ENCODE measurements at places on chromosomes 11 and 22. TPM values are rescaled to one million over a fixed set of nuclear protein-coding genes. Genes with fewer than 3 reads are reported as not detected.

DNA sequence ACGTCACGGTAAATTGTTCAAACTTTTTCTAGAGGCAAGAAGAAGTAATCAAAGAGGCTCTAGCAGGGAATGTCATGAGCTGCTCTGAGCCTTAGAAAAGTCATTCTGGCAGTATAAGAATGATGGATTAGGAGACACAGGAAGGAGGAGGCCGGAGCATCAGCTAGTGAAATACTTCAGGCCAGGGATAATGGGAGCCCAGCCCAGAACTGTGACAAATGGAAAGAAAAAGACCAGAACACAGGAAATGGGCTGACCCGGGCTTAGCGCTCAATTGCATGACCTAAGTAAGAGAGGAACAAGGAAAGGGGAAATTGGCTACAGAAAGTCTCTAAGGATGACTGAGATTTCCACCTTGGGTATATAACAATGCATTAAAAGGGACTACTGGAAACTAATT lies 108.6 kb downstream of the LARGE1 start:
- H3K36me3 ChIP-seq, result no peaks in the 10 kb centered on the region
- H3K27ac ChIP-seq, result no peak overlapping the region
- H3K4me3 ChIP-seq, result no peak overlapping the region
- no peaks in the 10 kb centered on the region for H3K27me3 ChIP-seq
- peak; percentile 40 for DNase-seq

DNA sequence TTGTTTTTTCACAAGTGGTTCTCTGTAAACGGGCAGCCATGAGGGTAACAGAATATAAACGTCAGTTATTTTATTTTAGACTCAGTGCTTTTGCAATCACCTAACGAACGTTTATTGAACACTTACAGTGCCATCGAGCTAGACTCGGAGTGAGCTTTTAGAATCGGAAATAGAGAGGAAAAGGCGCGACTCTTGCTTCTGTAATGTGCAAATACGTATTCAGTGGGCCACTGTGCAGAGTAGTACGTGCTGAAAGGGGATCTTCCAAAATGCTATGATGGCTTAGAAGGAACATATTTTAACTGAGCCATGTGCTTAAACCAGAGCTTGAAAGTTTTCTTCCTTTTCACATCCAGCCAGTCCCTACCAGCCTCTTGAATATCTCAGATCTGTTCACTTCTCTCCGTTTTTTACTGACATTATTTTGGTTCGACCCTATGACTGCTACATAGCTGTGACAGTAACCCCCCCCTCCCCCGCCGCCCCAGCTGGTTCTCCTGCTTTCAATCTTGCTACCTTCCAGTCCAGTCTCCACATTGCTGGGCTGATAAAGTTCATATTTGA lies 468 bp downstream of the DDIAS start:
- no peak for DNase-seq
- H3K27ac ChIP-seq, result no peak overlapping the region
- H3K27me3 ChIP-seq, result no peaks in the 10 kb centered on the region
- H3K4me1 ChIP-seq, result no peaks in the 10 kb centered on the region
- H3K4me3 ChIP-seq, result peak overlapping the region; percentile 85

- no peaks in the 10 kb centered on the region for H3K27me3 ChIP-seq
- H3K4me1 ChIP-seq, result no peaks in the 10 kb centered on the region
- no peak for DNase-seq
- no peak overlapping the region for H3K27ac ChIP-seq
- no peaks in the 10 kb centered on the region for H3K36me3 ChIP-seq
- H3K4me3 ChIP-seq, result no peak overlapping the region
Measured at GRCh38 chr11:2216400-2217064, 44.9 kb upstream of the TH start.

- H3K27ac ChIP-seq, result no peak overlapping the region
- no peaks in the 10 kb centered on the region for H3K27me3 ChIP-seq
- no peaks in the 10 kb centered on the region for H3K36me3 ChIP-seq
- no peak for DNase-seq
- no peak overlapping the region for H3K4me3 ChIP-seq
Measured at GRCh38 chr11:100878474-100878873, 191.4 kb downstream of the ARHGAP42 start.

GRCh38 chr11:119612814-119613213 lies 116.2 kb downstream of the NECTIN1 start:
- no peaks in the 10 kb centered on the region for H3K36me3 ChIP-seq
- no peaks in the 10 kb centered on the region for H3K27me3 ChIP-seq
- no peak overlapping the region for H3K4me3 ChIP-seq
- H3K4me1 ChIP-seq, result no peaks in the 10 kb centered on the region

- no peaks in the 10 kb centered on the region for H3K36me3 ChIP-seq
- no peaks in the 10 kb centered on the region for H3K27me3 ChIP-seq
- peak; percentile 21 for DNase-seq
- no peak overlapping the region for H3K27ac ChIP-seq
Measured at GRCh38 chr11:10450462-10451425, 4.3 kb upstream of the AMPD3 start.

- H3K27ac ChIP-seq, result no peak overlapping the region
- H3K4me3 ChIP-seq, result no peak overlapping the region
- H3K4me1 ChIP-seq, result no peaks in the 10 kb centered on the region
- H3K36me3 ChIP-seq, result no peaks in the 10 kb centered on the region
- no peak for DNase-seq
Measured at GRCh38 chr11:92685049-92685448, 284.4 kb upstream of the MTNR1B start.

DNA sequence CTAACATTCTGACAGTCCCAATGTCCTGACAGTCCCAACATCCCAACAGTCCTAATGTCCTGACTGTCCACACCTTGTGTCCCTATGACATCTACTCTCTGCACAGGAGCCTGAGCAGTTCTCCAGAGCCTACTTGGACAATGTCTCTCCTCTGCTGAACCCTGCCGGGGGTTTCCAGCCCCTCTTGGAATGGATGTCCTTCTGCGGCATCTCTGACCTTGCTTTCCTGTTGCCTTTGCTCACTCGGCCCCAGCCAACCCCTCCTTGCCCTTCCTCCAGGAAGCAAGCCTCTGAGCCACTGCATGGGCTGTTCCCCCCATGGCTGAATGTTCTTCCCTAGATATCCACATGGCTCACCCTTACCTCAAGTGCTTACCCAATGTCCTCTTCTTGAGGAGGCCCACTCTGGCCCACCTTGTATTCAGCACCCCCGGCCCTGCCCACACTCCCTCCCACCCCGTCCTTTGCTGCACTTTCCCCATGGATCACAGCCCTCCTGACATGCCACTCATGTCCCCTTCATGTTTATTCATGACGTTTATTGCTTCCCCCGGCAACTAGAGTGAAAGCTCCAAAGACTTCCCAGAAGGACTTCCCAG lies 59.5 kb downstream of the DHCR7 start:
- H3K36me3 ChIP-seq, result no peaks in the 10 kb centered on the region
- no peak overlapping the region for H3K4me3 ChIP-seq
- H3K27me3 ChIP-seq, result no peaks in the 10 kb centered on the region

DNA sequence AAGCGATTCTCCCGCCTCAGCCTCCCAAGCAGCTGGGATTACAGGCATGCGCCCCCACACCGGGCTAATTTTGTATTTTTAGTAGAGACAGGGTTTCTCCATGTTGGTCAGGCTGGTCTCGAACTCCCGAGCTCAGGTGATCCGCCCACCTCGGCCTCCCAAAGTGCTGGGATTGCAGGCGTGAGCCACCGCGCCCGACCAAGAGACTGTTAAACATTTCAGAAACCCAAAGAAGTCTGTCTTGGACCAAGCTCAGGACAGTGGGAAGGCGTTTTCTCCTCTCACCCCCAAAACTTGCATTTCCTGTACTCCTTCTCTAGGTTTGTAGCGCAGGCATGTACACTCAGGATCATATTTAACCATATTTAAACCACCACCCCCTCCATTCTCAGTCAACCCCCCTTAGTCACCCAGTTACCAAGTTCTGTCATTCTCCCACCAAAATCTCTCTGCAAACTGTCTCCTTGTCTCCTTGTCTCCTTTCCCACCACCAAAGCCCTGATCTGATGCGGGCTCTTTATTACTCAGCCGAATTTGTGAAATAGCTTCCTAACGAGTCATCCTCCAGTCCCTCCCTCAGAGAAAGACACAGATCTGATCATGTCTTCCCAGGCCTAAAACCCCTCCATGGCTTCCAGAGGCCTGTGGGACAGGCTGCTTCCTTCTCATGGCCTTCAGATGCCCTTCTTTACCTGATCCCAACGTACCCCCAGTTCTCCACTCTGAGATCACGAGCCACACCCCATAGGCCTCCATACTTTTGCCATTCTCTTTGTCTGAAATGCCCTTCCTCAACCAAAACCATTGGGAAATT lies 29.0 kb upstream of the CREB3L1 start:
- H3K4me3 ChIP-seq, result no peak overlapping the region
- no peak overlapping the region for H3K27ac ChIP-seq
- H3K27me3 ChIP-seq, result no peaks in the 10 kb centered on the region

GRCh38 chr11:106031202-106031810 lies 9.3 kb upstream of the MSANTD4 start:
- H3K36me3 ChIP-seq, result no peaks in the 10 kb centered on the region
- DNase-seq, result no peak
- no peak overlapping the region for H3K4me3 ChIP-seq
- no peaks in the 10 kb centered on the region for H3K27me3 ChIP-seq

DNA sequence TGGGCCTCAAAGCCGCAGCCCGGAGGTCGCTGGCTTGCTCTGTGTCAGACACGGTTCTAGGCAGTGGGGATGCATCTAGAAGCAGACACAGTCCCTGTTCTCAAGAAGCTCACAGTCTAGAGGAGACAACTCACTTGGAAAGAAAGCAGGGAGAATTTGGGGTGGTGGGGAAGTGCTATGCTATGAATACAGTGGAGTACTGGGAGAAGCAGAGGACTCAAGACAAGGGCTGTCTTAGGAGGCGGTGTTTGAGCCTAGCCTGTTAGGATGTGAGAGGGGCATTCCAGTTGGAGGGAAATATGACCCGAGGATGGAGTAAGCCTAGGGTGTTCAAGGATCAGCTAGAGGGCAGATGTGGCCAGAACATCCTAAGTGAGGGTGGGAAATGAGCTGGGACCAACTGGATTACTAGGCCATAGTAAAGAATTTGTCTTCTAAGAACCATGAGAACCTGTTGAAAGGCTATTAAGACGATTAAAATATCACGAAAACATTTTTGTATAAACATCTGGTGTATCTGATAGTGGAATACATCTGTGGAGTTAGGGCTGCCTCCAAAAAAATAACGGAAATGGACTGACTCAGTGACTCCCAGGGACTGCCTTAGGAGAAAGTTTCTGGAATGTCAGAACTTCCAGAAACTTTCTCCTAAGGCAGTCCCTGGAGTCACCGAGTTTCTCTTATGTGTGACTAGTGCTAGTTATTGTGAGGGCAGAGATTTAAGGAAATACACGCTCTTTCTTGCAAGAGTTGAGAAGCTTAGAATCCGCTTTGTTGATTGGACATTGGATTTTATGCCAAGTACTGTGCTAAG lies 1.1 kb upstream of the PITPNB start:
- no peaks in the 10 kb centered on the region for H3K27me3 ChIP-seq
- peak overlapping the region; percentile 55 for H3K4me3 ChIP-seq
- DNase-seq, result peak; percentile 20
- H3K4me1 ChIP-seq, result peaks cover 6% of the 10 kb centered on the region

DNA sequence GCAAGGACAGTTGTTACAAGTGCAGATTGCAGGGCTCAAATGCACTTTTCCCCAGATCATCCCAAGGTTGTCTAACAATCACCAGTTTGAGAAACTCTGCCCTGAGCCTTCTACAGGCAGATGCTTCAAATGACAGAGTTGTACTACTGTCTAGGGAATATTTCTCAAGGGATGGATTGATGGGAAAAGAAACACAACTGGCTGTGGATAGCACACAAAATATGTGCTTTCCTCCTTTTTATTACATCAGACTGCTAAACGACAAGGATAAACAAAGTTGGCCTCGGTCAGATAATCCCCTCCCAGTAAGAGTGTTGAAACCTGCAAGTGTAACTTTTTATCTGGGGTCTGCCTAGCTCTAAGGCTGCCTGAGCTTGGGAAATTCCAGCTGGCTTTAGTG lies 46.6 kb upstream of the SORL1-AS1 start:
- H3K4me3 ChIP-seq, result no peak overlapping the region
- H3K36me3 ChIP-seq, result no peaks in the 10 kb centered on the region
- no peak overlapping the region for H3K27ac ChIP-seq

- no peak overlapping the region for H3K4me3 ChIP-seq
- H3K27ac ChIP-seq, result no peak overlapping the region
- no peaks in the 10 kb centered on the region for H3K27me3 ChIP-seq
Measured at GRCh38 chr11:43856993-43857392, 23.6 kb upstream of the ALKBH3 start.

DNA sequence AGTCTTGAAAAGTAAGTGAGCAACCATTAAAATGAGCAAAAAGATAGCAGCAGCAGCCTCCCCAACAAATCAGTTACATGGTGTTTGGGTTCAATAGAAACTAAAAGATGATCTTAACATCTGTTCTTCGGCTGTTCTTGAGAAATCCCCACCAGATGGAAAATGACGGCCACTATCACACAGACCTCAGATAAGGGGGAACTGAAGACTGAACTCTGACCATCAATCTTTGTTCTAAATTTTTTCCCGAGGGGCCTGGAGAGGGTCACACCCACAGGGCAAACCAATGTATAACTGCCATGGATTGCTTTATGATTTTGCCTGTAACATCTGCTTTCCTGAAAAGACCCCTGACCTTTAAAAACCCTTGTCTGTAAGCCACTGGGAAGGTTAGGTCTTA lies 624.8 kb upstream of the KIRREL3 start:
- H3K36me3 ChIP-seq, result no peaks in the 10 kb centered on the region
- no peak overlapping the region for H3K27ac ChIP-seq
- H3K4me1 ChIP-seq, result no peaks in the 10 kb centered on the region
- DNase-seq, result no peak
- H3K4me3 ChIP-seq, result no peak overlapping the region

DNA sequence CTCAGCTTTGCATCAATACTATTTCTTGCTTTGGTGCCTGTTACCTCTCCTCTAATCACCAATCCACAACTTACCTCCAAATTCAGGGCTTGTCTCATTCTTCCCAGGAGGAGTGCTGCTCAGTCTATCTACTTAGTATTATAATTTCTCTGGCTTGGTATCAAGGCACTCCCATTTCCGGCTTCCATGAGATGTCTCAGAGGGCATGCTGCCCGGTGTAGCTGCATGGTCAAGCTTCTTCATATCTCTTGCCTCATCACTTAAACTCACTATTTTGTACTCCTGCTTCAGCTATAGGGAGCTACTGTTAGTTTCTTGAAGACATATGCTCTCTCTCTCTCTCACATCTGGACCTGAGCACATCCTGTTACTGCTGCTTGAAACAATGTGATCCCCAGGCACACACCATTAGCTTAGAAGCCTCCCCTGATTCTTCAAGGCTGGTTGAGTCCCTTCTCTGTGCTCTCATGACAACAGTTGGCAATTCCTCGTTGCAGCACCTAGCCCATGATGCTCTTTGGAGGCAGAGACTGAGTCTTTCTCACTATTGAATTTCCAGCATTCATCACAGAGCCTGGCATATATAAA lies 182.8 kb upstream of the SYN3 start:
- H3K27ac ChIP-seq, result no peak overlapping the region
- H3K4me1 ChIP-seq, result no peaks in the 10 kb centered on the region
- H3K36me3 ChIP-seq, result no peaks in the 10 kb centered on the region

- peak; percentile 21 for DNase-seq
- H3K4me1 ChIP-seq, result peaks cover 1% of the 10 kb centered on the region
- no peaks in the 10 kb centered on the region for H3K36me3 ChIP-seq
- H3K27ac ChIP-seq, result no peak overlapping the region
- H3K27me3 ChIP-seq, result no peaks in the 10 kb centered on the region
Measured at GRCh38 chr22:48315439-48316256, 1512.0 kb downstream of the BRD1 start.

GRCh38 chr11:76185931-76186401 lies 20.3 kb downstream of the WNT11 start:
- DNase-seq, result peak; percentile 93
- H3K27ac ChIP-seq, result peak overlapping the region; percentile 89
- H3K36me3 ChIP-seq, result no peaks in the 10 kb centered on the region
- peaks cover 28% of the 10 kb centered on the region for H3K4me1 ChIP-seq
- H3K4me3 ChIP-seq, result no peak overlapping the region
- no peaks in the 10 kb centered on the region for H3K27me3 ChIP-seq

ARVCF gene
- total RNA-seq, result 9.0 TPM

OR4C3 gene
- total RNA-seq, result not detected

NAV2 gene
- total RNA-seq, result 11.9 TPM

Data from ovary (tissue), 10 donors.